ENCODE measurements at places on chromosomes 6 and 20. TPM values are rescaled to one million over a fixed set of nuclear protein-coding genes. Genes with fewer than 3 reads are reported as not detected.

- no peaks in the 10 kb centered on the region for H3K4me1 ChIP-seq
- H3K27me3 ChIP-seq = no peaks in the 10 kb centered on the region
- H3K36me3 ChIP-seq = no peaks in the 10 kb centered on the region
- H3K27ac ChIP-seq = no peak overlapping the region
- no peak overlapping the region for H3K4me3 ChIP-seq
These were observed 34.7 kb downstream of the PLAGL1 start for GRCh38 chr6:143973097-143973966.

DNA sequence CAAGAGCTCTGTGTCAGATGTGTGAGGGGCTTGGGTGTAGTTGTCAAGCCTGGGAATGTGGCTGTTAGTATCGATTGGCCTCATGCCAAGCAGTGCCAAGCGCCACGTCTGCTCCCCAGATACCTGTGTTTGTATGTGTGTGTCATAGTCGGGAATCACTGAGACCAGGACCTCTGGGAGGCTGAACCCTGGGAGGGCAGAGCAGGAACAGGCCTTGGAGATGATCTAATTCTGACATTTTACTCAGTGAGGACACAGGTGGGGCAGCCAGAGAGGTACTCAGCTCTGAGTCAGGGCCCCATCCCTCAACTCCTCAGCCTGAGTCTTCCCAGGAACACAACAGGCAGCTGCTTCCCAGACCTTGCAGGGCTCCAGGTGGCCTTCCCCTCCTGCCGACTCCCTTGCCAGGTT is 51.2 kb upstream of the FANCE start:
- H3K27me3 ChIP-seq = no peaks in the 10 kb centered on the region
- H3K36me3 ChIP-seq = no peaks in the 10 kb centered on the region
- no peaks in the 10 kb centered on the region for H3K4me1 ChIP-seq
- no peak overlapping the region for H3K27ac ChIP-seq
- peak; percentile 40 for DNase-seq
- no peak overlapping the region for H3K4me3 ChIP-seq

- H3K4me3 ChIP-seq = no peak overlapping the region
- DNase-seq = no peak
- no peaks in the 10 kb centered on the region for H3K27me3 ChIP-seq
These were observed 7.5 kb downstream of the SYCP2 start for GRCh38 chr20:59925899-59926298.

DNA sequence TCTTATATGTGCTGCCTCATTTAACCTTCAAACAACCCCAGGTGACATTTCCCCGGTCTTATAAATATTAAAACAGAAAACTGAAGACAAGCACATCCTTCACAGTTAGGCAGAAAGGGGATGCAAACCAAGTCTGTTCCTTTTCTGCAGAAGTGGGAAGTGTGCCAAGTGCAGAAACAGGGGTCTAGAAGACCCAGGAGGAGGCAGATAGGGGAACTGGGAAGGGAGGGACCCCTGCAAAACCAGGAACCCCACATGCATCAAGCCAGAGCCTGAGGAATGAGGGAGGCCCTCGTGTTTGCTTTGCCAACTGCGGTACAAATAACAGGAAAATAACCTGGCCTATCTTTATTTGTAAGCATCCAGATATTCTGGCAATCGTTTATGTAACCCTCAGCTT is 17.0 kb upstream of the CST3 start:
- no peaks in the 10 kb centered on the region for H3K4me1 ChIP-seq
- no peaks in the 10 kb centered on the region for H3K36me3 ChIP-seq
- H3K27me3 ChIP-seq = no peaks in the 10 kb centered on the region
- H3K27ac ChIP-seq = no peak overlapping the region
- H3K4me3 ChIP-seq = no peak overlapping the region

The HLA-DRB5 gene
- polyA plus RNA-seq = not detected

The MLN gene
- not detected for polyA plus RNA-seq

DNA sequence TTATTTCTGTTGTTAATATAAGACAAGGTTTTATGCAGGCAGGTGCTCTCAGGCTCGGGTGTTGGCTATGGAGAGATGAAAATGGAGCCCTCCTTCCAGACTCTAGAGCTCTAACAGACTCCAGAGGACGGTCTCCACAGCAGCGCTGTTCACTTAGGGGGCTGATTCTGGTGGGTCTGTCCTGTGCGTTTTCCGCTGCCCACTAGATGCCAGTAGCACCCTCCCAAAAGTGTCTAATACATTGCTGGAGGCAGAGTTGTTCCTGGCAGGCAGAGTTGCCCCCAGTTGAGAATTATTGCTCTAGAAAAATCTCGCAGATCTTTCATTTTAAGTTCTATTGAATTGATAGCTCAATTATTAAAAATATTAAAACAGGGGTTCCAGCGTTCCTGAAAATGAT is 109.9 kb downstream of the MAP3K4 start:
- peaks cover 3% of the 10 kb centered on the region for H3K36me3 ChIP-seq
- peak; percentile 23 for DNase-seq
- no peak overlapping the region for H3K27ac ChIP-seq
- H3K4me1 ChIP-seq = peaks cover 4% of the 10 kb centered on the region
- no peak overlapping the region for H3K4me3 ChIP-seq
- H3K27me3 ChIP-seq = no peaks in the 10 kb centered on the region

GRCh38 chr6:20947977-20948376 is 413.7 kb downstream of the CDKAL1 start:
- no peaks in the 10 kb centered on the region for H3K4me1 ChIP-seq
- no peaks in the 10 kb centered on the region for H3K27me3 ChIP-seq
- no peak overlapping the region for H3K27ac ChIP-seq
- H3K36me3 ChIP-seq = no peaks in the 10 kb centered on the region
- no peak for DNase-seq
